ENCODE measurements at places on chromosomes 6 and 20. TPM values are rescaled to one million over a fixed set of nuclear protein-coding genes. Genes with fewer than 3 reads are reported as not detected.

ESR1 gene
- 1.8 TPM for total RNA-seq

DNA sequence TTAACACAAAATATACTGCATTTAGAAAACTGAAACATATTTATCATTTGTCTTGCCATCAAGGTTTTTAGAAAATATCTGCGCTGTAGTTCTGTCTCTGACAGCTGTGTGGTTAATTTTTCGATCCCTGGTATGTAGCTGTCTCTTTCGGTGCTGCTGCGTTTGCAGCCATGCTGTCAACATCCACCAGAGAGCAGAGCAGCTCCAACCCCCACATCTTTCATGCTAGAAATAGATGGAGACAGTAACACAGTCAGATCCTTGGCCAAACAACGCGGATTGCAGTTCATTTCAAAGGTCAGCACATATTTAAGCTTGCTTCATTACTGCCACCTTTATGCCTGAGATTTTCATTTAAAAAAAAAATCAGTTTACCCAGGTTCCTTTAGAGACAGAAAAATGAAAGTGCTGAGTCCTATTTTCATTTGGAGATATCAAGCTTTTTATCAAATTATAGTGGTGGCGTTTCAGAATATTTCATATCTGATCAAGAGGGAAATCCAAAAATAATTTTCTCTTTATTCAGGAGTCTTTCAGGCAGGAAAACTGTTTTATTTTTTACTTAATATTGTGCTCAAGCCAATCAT is 157.7 kb upstream of the MMS22L start:
- DNase-seq: peak; percentile 42

- no peak for DNase-seq
Observed at GRCh38 chr20:48387675-48388074, 440.1 kb downstream of the PREX1 start.

FERMT1 gene
- total RNA-seq: 0.58 TPM

GFRA4 gene
- total RNA-seq: not detected

DNA sequence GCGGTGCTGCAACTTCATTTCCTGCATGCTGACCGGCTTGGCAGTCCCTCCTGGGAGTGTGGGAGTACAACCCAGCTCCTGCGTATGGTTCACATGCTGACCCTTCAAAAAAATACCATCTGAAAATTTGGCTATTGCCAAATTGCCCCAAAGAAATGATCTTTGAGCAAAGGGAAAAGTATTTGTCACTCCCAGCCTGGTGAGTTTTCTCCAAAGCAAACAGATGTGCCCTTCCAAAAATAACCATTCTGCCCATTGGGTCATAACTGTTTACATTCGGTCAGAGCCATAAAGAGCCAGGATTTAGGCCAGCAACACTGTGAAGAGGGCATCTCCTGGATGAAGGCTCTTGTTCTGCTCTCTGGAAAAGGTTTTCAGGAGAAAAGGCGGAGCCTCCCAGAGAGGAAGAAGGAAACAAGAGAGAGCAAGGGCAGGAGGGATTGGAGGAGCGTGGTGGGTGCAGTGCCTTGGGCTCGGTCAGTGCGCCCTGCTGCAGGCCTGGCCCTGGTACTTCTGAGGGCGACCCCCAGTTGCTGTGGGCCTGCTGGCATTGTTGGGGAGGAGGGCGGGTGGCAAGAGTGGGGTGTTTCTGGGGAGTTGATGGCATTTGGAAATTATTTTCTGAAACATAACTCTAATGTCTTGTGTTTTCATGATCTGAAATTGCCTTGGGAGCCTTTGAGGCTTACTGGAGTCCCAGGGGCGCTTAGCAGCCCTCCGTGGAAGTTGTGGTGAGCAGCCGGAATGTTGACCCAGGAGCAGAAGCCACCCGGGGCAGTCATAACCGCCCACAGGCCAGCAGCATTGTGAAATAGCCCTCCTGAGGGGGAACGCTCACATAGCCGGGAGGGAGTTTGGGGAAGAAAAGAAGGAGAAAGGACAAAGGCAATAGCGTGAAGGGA is 248.4 kb downstream of the MYLK4 start:
- no peak for DNase-seq

- no peak for DNase-seq
Observed at GRCh38 chr6:27547157-27548075, 74.5 kb upstream of the ZNF184 start.

GRCh38 chr6:167005350-167006159 is 6.4 kb downstream of the CEP43 start:
- DNase-seq: peak; percentile 62

DNA sequence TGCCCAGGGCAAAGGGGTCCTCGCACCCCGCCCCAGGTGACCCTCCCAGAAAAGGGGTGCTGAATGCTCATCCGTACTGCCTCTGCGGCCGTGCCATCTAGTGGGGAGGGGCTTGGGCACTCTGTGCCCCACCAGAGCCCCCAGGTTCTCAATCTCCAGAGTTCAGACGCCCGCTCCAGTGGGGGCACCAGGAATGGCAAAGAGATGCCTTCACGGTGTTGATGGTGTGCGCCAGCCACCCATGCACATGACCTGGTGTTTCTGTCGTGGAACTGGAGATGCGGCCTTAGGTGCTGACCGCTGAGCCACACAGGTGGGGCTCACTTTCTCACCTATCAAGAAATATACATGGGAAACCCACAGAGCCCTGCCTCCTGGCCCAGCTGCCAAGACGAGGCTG is 30.8 kb downstream of the GNAS-AS1 start:
- no peak for DNase-seq

HDGFL1 gene
- not detected for total RNA-seq

ANKRD66 gene
- not detected for total RNA-seq

DNA sequence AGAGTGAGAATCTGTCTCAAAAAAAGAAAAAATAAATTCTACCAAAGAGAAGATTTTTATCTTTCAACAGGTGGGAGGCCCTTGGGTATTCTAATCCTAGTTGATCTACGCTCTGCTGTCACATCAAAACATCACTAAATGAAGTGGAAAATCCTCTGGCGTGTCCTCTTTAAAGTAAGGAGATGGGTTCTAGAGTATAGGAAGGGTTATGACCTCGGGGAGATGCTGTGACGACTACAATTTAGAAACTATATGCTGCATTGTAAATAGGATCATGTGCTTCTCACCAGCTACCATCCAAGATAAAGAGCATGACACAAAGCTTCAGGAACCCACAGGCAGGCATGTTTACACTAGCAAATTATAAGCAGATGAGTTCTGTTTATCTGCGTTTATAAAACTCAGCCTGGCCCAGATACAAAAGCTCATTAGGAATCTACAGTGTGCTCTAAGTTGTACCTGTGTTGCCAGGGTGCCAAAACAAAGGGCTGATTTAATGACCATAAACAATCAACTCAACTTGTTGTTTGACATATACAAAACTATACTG is 197.1 kb upstream of the PLN start:
- DNase-seq: peak; percentile 11

DNA sequence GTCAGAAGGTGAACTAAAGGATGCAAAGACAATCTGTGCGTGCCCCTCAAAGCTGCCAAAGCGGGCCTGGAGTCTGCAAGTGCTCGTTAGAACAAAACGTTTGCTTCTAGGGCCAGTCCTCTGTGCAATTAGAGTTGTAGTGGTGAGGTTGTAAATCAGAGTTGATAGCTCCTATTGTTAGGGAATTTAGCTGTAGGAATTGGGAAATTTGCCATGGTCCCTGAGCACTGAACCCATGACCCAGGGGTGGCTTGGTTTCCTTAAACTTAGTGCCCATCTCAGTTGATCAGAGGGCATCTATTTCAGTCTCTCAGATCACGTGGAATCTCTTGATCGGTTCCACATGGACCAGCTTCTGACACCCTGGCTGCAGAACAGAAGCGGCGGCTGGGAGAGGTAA is 18.8 kb upstream of the RPS6KA2 start:
- DNase-seq: no peak

PHACTR1 gene
- 12.3 TPM for total RNA-seq

- DNase-seq: no peak
Observed at GRCh38 chr20:58880994-58881752, 28.7 kb downstream of the GNAS start.

- no peak for DNase-seq
Observed at GRCh38 chr6:161344626-161345025, 70.8 kb upstream of the AGPAT4 start.

DNA sequence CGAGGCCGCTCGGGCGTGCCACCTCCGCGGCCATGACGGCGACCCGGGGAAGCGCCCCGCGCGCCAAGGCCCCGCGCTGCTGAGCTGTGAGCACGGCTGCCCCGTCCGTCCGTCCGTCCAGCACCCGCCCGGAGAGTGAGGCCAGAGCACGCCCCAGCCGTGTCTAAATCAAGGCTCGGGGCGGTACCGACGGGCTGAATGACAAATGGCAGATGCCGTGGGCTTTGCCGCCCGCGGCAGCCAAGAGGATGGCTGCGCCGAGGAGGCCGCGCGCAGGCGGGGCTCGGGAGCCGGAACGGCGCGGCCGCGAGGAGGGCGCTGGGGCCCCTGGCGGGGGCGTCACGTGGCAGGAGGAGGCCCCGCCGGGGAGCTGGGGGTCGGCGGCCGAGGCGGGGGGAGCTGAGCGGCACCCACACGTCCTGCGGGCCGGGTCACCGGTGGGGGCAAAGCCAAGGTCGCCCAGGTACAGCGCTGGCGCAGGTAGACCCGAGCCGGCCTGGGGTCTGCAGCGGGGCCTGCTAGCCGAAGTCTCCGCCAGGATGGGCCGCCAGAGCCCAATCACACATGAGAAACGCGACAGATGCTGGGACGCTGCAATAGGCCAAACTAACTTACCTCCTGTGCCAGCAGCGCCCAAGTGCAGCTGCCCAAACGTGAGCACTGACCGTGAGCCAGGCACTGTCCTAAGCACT is at the start of gene PLAGL1:
Gene PLAGL1, minus strand, starts transcription at position 140 of the 692 bp plus-strand sequence. CDS start 60,123 bp downstream, outside the sequence.
- DNase-seq: peak; percentile 68

GRCh38 chr6:8382434-8382833 is 52.9 kb downstream of the SLC35B3 start:
- no peak for DNase-seq
